ENCODE measurements at places on chromosomes 11 and 22.

GRCh38 chr11:122695076-122695615 is 39.6 kb downstream of the UBASH3B start:
- no peak for DNase-seq

- no peak for DNase-seq
Observed at GRCh38 chr22:20487715-20488114, 7.9 kb downstream of the KLHL22 start.

DNA sequence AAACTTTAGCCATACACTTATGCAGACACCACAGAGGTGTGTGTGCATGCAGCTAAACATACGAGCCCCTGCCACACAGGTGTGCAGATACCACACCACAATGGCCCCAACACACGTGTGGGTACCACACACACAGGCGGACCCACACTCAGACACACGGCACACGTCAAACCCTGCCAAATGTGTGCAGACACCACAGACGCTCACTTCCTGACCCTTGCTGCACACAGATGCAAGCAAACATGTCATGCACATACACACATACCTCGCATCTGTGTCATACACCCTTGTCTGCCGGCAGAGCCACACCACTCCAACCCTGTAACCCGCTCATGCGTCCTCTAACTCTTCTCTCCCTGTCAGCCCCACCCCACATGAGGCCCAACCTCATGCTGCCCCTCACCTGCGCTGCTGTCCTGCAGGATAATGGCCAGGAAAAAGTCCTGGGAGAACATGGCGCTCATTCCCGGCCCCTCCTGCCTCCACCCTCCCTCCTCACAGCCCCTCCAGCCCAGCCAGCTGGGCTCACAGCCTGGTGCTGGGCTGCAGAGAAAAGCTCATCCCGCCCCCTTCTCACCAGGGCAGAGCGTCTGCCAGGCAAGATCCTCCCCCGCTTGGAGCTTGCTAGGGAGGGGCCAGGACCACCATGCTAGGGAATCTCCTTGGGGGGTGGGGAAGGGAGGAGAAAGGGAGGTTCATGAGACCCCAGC is 14.2 kb downstream of the SMPD1 start:
- DNase-seq, result peak; percentile 40

DNA sequence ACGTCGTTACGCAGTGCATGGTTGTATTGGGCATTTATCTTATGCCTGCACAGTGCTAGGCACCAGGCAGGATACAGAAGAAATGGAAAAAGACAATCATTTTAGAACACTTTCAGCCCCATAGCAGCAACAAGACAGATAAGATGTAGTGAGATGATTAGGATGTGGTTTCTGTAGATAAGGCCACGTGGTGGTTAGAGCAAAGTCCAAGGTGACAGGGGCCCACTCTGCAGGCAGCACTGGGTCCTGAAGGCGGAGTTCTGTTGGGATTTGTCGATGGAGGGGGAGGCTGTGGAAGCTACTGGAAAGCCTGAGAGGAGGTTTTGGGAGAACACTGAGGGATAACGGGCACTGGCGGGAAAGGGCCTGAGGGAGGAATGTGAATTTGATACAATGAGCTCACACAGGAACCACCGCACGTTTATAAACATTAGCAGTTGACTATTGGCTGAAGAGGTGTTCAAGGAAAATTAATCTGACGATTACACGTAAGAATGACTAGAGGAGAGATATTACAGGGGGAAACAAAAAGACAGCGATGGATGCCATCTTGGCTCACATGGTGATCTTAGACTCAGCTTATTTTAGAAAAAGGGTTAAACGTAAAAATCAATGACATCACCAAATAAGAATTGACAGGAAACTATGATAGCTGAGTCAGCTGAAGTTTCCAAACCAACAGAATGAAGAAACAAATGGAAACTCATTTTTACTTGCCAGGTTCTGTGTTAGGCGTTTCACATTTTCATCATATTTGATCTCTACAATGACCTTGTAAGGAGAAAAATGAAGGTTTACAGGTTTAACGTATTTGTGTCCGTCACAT is 551.0 kb downstream of the OPCML start:
- DNase-seq, result no peak

- DNase-seq, result no peak
Observed at GRCh38 chr22:43849731-43850130, 12.6 kb downstream of the SULT4A1 start.
